Large intestine (tissue), 12 donors: ENCODE measurements at places on chromosomes 13 and 19. TPM values are rescaled to one million over a fixed set of nuclear protein-coding genes. Genes with fewer than 3 reads are reported as not detected.

The ZNF493 gene
- polyA plus RNA-seq: 21.9 TPM

The ZNF534 gene
- 0.40 TPM for polyA plus RNA-seq

DNA sequence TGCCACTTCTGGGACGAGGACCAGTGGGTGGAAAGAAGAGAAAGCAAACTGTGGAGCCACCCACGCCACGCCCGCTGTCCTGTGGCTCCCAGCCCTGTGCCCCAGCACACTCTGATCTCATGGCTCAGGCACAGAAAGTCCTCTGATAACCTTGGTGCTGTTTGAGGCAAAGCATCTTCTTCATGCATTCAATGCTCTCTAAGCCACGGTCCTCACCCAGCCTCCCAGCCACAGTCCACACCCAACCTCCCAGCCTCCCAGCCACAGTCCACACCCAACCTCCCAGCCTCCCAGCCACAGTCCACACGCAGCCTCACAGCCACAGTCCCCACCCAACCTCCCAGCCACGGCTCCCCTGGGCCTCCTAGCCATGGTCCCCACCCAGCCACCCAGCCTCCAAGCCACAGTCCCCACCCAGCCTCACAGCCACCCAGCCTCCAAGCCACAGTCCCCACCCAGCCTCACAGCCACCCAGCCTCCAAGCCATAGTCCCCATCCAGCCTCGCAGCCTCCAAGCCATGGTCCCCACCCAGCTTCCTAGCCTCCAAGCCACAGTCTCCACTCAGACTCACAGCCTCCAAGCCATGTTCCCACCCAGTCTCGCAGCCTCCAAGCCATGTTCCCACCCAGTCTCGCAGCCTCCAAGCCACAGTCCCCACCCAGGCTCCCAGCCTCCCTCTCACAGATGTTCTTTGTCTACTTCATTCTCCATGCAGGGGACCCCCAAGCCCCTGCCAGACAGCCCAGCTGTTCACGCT lies 74.9 kb downstream of the SOX1 start:
- DNase-seq: no peak

The LSR gene
- 99.1 TPM for polyA plus RNA-seq

GRCh38 chr13:36157480-36157879 lies 26.3 kb upstream of the DCLK1 start:
- no peak for DNase-seq

The GNA15 gene
- polyA plus RNA-seq: 2.1 TPM

- no peak for DNase-seq
Observed at GRCh38 chr19:33186431-33187182, 7.5 kb upstream of the LRP3 start.

The GDF15 gene
- polyA plus RNA-seq: 20.3 TPM

- DNase-seq: no peak
Observed at GRCh38 chr19:4707956-4708650, 15.5 kb downstream of the DPP9 start.

GRCh38 chr13:56102641-56103040 lies 1038.1 kb upstream of the PRR20A start:
- DNase-seq: no peak

DNA sequence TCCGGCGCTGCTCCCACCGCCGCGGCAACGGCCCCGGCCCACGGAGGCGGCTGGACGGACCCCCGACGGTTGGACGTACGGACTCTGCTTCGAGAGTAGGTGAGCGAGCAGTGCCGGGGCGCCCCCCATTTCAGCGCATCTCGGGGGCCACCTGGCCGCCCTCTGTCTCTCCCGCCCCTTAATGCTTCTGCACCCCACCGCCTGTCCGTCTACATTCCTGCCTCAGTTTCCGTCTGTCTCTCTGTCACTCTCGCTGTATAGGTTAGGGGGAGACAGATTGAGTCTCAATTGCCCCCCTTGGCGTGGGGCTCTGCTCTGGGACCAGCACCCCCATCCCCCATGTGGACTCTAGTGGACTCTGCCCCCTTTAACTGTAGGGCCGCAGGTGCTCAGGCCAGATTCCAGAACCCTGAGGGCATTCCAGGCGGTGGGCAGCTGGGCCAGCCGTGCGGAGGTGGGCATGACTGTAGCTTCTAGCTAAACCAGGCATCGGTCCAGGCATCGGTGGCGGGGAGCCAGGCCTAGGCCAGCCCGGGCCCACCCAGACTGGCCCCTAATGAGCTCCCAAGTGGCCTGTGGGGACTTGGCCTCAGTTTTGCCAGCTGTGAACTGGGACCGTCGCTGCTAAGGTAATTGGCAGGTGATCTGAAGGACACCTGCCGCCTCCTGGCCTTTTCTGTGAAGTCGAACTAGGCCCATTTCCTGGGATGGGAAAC lies 373 bp downstream of the TNFAIP8L1 start:
- DNase-seq: no peak

- DNase-seq: no peak
Observed at GRCh38 chr13:73608711-73609485, 525.3 kb downstream of the KLF12 start.

DNA sequence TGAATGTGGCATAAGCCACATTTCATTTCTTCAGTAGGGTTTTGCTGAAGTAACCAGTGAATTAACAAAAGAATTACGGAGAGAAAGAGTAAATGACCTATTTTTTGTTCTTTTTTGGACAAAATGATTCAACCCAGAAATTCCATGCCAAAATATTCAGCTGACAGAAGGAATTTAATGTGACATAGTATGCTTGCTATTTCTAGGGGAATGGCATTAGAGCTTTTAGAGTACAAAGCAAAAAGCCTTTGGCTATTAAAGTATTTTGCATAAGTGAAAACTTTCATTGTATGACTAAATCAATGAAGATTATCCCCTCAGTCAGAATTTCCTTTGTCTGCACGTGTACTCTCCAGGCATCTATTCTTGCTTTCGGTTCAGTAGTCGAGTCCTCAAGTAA lies 465.3 kb downstream of the COG6 start:
- DNase-seq: no peak

- DNase-seq: no peak
Observed at GRCh38 chr13:29529754-29530153, 65.7 kb downstream of the SLC7A1 start.

- DNase-seq: no peak
Observed at GRCh38 chr19:28516415-28516872, 696.5 kb downstream of the UQCRFS1 start.

DNA sequence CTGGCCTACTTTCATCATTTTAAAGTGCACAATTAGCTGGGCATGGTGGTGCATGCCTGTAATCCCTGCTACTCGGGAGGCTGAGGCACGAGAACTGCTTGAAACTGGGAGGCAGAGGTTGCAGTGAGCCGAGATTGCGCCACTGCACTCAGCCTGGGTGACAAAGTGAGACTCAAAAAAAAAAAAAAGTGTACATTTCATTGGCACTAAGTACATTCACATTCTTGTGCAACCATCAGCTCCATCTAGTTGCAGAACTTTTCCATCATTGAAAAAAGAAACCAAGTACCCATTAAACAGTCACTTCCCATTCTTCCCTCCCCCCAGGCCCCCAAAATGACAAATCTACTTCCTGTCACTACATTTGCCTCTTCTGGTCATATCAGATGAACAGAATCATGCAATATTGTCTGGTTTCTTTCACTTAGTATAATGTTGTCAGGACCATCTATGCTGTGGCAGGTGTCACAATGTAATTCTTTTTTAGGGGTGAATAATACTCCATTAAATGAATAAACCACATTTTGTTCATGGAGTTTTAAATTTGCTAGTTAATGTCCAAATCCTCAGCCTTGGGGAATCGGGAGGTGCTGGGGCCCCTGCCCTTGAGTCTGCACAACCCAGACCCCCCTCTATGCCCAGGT lies 7.4 kb upstream of the SIGLEC11 start:
- DNase-seq: no peak

- DNase-seq: no peak
Observed at GRCh38 chr19:29524201-29524911, 1.4 kb upstream of the VSTM2B start.

The SCAMP4 gene
- 36.6 TPM for polyA plus RNA-seq

The RNF17 gene
- polyA plus RNA-seq: not detected

- no peak for DNase-seq
Observed at GRCh38 chr19:33248104-33248503, 22.5 kb upstream of the SLC7A10 start.

GRCh38 chr19:58578012-58578925 lies 5.1 kb upstream of the MZF1 start:
- DNase-seq: no peak

The KPNA3 gene
- polyA plus RNA-seq: 31.3 TPM

DNA sequence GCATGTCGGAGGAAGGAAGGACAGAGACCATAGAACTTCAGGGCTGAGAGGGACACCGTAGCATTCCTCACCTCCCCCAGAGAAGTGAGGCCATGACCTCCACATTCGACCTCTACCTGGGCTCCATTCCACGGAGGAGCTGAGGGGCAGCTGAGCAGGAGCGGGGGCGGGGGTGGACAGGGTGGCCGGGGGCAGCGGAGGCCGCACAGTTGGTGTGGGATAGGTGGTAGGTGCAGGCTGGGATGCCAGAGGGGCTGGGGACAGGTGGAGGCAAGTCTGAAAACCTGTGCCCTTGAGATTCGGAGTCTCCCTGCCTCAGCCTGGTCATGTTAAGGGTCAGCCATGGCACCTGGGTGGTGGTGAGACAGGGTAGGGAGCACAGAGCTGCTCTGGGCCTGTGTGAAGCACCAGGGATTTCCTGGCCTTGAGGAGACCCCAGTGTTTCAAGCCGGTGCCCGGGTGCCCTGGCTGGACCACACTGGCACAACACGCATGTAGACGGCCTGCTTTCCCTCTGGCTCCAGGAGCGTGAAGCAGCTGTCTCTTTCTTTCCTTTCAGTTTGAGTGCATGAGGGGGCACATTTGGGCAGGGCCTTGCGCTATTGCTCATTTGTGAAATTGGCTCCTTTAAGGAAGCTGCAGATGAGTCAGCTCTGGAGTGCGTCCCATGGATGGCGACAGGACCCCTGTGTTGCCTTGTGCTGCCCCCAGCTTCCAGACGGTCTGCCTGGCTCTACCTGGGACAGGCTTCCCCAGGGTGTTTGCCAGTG lies 51.8 kb downstream of the TSSK6 start:
- DNase-seq: no peak

DNA sequence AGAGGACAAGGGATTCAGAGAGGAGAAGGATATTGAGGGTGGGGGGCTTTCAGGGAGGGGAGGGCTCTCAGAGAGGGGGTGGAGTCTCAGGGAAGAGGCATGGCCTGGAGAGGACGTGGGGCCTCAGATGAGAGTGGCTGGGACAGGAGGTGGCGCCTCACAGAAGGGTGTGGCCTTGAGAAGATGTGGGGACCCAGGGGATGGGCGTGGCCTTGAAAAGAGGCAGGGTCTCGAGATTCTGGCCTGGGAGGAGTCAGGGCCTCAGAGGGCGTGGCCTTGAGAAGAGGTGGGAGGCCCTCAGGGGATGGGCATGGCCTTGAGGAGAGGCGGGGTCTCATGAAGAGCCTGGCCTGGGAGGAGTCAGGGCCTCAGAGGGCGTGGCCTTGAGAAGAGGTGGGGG lies 23.7 kb upstream of the TNFSF14 start:
- no peak for DNase-seq

- peak; percentile 70 for DNase-seq
Observed at GRCh38 chr19:14072535-14073260, at the start of gene MISP3. TSS of gene MISP3 (plus strand) at chr19:14072786. CDS start at chr19:14073310, 524 bp downstream.

DNA sequence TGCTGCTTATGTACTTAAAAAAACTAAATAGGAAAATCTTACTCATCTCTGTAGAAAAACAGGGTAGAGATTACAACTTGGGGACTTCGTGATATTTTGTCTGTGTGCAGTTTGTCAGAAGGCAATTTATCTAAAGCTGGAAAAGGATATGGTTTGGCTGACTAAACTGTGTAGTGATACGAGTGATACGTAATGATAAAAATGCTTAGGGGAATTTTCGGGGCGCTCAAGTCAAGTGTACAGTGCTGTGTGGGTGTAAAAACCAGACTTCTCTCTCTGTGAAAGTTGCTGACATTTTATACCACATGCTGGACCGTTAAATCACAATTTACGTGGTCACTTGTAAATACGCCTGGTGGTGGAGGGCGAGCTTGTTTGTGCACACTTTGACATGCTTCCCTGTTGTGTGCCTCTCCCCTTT lies 221.7 kb downstream of the KCNRG start:
- no peak for DNase-seq

The CEACAM16 gene
- not detected for polyA plus RNA-seq

The POU2F2 gene
- 2.7 TPM for polyA plus RNA-seq

DNA sequence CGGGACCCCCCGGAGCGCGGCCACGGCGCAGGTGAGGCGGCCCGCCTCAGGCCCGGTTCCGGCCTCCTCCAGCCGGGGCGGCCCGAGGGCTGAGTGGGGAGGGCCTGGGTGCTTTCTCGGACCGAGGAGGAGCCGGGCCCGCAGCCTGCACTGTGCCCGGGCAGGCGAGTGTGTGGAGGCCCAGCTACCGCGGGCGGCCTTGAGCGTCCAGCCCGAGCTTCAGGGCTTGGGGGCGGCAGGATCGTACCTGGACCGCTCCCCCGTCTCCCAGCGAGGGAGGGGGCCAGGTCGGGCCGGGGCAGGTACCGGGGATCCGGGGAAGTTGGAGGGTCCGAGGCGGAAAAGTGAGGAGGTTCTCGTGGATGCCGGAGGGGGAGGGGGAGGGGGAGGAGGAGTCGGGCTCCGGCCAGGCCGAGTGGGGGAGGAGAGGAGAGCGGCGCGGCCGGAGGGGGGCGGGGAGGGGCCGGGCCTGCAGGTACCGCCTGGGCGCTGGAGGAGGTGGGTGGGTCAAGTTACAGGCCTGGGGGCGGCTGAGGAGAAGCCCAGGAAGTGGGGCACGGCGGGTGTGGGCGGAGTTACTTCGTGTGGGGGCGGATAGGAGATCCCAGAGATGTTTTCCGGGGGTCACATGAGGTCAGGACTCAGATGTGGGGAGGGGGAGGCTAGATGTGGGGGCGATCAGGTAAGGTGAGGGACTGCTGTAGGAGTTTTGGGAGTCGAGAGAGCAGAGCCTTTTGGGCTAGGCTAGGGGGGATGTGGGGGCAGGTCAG lies 545 bp downstream of the NACC1 start:
- DNase-seq: no peak

DNA sequence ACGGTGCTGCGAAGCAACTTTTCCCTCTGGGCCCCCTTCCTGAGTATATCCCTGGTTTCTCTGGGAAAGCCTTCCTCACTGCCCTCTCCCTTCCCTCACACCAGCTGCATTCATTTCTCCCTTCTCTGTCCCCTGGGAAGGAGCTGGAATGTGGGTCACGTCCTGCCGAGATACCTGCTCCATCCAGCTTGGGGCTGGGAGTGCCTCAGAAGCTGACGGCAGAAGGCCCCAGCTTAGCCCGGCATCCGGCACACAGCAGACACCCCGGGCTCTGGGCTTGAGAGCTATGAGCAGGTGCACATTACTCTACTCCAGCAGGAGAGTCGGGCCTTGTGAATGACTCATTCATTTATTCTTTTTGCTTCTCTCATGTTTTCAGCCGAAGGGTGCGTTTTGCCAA lies 170.6 kb downstream of the TEX29 start:
- DNase-seq: no peak

The IGFL3 gene
- polyA plus RNA-seq: not detected
